HT1080 (cell line): ENCODE measurements at places on chromosomes 13 and 19. TPM values are rescaled to one million over a fixed set of nuclear protein-coding genes. Genes with fewer than 3 reads are reported as not detected.

- peak; percentile 2 for DNase-seq
Observed at GRCh38 chr13:28100150-28101121, at the start of gene FLT3. Gene FLT3, minus strand, starts transcription at chr13:28100576. Its CDS starts 66 bp downstream, at chr13:28100510.

GRCh38 chr19:49787746-49788145 lies 20.9 kb downstream of the AP2A1 start:
- DNase-seq = no peak

- DNase-seq = no peak
Observed at GRCh38 chr13:30006246-30006645, 155.8 kb upstream of the UBL3 start.

MEIOSIN gene
- 0.07 and 0.37 TPM in 2 replicates for total RNA-seq

KEAP1 gene
- 72.1 and 76.0 TPM in 2 replicates for total RNA-seq
